ENCODE measurements at places on chromosomes 7 and 10.

- DNase-seq, result no peak
These were observed 445.2 kb downstream of the DNAJB6 start for GRCh38 chr7:157782041-157782440.

GRCh38 chr10:122561792-122562191 is 1.2 kb downstream of the DMBT1 start:
- peak; percentile 47 for DNase-seq

DNA sequence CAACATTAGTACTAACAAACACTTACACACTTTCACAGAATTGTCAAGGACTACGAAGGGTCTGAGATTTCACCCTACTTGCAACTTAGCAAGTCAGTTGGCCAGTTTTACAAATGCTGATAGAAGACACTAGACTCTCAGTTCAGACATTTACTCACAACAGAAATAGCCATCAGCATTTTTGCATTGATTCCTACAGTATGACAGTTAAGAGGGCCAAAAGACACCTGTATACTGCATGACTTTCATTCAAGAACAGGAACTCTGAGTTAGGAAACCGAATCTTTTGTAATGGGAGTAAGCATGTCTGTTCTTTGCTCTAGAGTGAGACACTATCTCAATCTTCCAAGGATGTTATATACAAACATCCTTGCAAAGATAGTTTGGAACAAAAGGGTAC is 40.9 kb downstream of the FAM204A start:
- no peak for DNase-seq

- peak; percentile 66 for DNase-seq
These were observed 395.9 kb downstream of the GRM8 start for GRCh38 chr7:126856691-126857291.

- peak; percentile 81 for DNase-seq
These were observed at the start of gene CELF2 for GRCh38 chr10:11017570-11018431. CELF2 (plus strand) TSS chr10:11017872; CDS start chr10:11018090, 218 bp downstream.

DNA sequence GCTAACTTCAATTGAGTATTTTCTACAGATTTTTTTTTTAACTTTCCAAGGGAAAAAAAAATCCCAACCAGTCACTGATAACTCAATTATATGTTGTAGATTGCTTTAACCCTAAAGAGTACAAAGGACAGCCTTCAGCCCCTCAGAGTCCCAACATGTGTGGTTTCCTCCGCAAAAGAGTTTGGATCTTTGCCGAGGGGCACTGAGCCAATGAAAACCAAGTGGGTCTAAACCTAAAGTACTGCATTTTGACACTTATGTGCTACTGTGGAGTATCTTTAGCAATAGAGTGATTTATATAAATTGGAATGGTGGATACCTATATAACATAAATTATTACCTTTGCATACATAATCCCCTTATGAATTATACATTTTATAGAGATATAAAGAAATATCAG is 91.5 kb downstream of the SEMA3D start:
- no peak for DNase-seq

DNA sequence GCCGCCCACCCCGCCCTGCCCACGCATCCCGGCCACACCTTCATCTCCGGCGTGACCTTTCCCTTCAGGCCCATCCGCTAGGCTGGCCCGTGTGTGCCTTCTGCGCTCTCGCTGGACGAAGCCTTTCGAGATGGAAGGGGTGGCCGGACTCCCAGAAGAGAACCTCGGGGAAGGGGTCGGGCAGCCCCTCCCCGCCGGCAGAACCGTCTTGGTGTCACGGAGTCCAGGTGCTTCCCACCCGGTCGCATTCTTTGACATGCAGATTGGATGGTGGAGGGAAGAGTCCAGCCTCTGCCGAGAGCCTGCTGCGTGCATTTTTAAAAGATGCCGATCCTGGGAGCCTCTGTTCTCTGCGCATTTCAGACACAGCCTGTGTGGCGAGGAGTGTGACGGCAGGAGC is 7.3 kb upstream of the ZNF853 start:
- DNase-seq, result no peak

DNA sequence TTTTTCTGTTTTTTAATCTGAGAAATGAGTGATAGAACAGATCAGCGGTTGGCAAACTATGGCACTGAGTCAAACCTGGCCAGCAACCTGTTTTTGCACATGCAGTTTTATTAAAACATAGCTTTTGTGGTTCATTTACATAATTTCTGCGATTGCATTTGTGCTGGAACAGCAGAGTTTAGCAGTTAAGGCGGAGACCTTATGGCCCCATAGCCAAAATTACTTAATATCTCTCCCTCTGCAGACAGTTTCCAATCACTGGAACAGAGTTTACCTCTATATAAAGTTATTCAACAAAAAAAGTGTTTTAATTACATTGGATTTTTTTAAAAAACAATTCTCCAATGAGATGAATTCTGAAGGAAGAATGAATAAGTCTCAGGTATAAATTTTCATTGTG is 212.1 kb downstream of the DGKB start:
- DNase-seq, result no peak

GRCh38 chr10:62691336-62691735 is 113.2 kb upstream of the ADO start:
- DNase-seq, result no peak

GRCh38 chr10:78339251-78339650 is 305.6 kb downstream of the RPS24 start:
- no peak for DNase-seq

DNA sequence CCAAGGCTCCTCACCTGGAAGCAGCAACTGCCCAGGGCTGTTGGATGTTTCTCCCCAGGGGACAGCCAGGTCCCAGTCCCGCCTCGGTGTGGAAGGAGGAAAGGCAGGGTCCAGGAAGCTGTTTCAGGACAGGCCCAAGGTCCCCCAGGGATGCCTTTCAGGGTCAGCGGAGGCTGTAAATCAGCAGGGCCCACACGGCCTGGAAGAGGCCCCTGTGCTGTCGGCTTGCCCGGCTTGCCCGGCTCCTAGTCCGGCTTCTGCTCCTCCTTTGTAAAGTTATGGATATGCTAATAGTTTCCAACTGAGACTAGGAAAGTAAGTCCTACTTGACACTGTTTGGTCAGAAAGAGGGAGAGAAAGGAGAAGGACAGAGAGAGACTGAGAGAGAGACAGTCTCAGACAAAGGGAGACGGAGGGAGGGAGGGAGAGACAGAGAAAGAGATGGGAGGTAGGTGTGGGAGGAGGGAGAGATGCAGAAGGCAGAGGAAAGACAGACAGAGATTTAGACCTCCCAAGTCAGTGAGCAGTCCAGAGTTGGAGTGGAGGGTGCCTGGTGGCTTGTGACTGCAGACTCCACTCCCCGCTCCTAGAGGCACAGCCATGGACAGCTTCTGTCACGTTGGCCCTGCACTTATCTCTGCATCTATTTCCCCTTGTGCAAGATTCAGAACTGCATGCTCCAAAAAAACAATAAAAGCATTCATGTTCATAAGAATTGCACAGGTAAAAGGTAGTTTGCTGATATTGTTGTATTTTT is 10.5 kb downstream of the IKZF1 start:
- no peak for DNase-seq

- DNase-seq, result no peak
These were observed 50.3 kb upstream of the CHST15 start for GRCh38 chr10:124143721-124144120.

DNA sequence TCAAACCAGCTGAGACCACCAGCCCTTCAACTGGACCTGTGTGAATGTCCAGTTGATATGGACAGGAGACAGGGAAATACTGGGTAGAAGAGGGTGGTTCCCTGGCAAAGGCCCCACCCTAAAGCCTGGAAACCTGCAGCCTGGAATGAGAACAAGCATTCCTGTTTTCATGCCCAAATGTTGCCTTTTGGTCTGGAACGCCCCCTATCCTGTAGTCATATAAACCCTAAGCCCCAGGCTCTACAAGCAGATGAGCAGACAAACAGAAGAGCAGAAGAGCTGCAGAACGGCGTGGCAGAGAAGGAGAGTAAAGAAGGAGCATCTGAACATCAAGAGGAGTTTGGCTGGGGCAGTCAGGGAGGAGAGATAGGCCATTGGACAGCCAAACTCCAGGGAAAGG is 38.4 kb downstream of the SYPL1 start:
- no peak for DNase-seq

DNA sequence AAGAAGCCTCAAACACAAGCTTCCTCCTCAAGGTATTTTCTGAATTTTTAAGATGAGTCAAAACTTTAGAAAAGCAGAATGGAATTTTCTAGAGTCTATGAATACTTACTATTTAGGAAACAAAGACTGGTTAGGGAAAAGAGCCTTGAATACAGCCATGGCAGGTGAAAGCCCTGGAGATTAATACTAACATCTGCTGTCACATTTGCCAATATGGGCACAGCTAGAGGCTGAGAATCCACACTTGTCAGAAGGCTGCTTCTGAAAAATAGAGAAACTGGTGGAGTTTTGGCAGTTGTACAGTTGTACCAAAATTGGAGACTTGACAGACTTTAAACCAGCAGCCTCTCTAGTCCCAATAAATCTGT is 24.3 kb upstream of the CNNM1 start:
- DNase-seq, result no peak

GRCh38 chr7:108016841-108017775 is 14.1 kb upstream of the LAMB1 start:
- no peak for DNase-seq

GRCh38 chr7:6440381-6440780 is 7.4 kb downstream of the DAGLB start:
- DNase-seq, result no peak

DNA sequence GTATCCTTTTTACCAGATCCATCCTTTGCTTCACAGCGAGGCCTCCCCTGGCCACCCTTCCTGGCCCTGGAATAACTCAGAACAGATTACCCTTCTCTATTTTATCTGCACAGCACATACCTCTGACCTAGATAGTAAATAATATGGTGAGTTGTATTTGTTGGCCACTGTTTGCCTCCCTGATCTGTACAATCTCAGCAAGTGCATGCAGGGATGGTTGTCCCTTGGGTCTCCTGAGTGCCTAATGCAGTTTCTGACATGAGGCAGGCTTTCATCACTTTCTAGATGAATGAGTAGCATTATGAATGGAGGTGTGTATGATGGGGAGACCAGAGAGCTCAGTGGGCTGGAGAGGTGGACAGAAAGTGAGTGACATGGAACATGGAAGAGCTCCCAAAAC is 525.1 kb upstream of the IGFBP3 start:
- DNase-seq, result no peak

GRCh38 chr10:122665946-122666345 is 33.7 kb downstream of the C10orf120 start:
- no peak for DNase-seq

DNA sequence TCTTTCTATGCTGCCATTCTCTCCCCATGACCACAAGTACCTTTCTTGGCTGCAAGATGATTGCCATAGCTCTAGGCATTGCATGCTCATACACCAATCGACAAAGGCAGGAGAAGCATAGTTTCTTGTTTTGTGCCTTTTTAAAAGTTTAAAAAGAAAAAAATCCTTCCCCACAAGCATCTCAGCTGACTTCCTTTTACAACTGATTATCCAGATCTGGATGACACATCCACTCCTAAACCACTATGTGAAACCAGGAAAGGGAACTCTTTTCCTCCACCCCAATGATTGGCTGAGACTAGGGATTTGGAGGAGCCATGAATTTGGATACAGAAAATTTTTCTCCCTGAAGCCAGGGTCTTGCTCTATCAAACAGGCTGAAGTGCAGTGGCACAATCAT is 14.5 kb upstream of the LRRC4 start:
- DNase-seq, result no peak

GRCh38 chr7:87518735-87519134 is 43.3 kb upstream of the ABCB4 start:
- no peak for DNase-seq

DNA sequence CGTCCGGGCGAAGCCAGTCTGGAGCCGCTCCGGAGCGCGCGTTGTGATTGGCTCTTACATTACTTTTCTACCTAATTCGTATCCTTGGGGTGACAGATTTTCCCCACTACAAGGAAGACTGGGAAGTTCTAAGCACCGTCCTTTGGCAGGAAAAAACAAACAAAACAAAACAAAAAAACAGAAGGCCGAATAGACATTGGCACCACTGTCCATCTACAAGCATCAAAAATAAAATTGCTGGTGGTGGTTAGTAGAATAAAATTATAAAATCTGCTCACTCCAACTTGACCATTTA is 651 bp upstream of the SKAP2 start:
- DNase-seq, result no peak

- no peak for DNase-seq
These were observed 37.8 kb downstream of the HHEX start for GRCh38 chr10:92727550-92727949.

- DNase-seq, result peak; percentile 19
These were observed 53.4 kb upstream of the CAMK2B start for GRCh38 chr7:44378744-44379143.

DNA sequence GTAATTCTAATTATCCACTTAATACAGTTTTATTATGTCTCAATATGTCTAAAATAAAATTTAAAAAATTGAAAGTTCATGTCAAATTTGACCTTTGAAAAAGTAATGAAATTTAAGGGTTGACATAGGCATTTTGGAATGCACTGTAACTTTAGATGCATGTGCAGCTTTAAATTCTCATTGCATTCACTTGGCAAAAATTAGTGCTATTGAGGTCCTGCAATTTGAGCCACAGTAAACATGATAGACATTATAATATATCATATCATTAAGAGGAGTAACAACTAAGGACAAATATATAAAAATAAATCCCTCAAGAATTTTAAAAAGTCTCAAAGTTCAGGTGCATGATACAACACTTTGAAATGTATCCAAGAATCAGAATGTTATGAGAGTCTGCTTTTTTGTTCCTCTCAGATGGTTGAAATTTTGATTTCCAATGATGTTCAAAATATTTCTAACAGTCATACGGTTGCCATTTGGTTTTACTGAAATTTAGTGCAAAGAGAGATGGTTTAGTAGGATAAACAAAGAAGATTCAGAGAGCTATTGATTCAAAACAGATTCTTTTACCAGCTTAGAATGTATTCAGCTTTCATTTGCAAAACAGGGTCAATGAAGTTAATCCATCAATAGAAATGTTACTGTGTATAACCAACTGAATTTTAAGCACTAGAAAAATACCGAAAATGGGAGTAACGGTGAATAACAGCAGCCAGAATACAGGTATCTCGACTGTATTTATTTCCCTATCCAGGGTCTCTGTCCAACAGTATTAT is 71.8 kb downstream of the SEMA3A start:
- DNase-seq, result no peak

- no peak for DNase-seq
These were observed 839.9 kb upstream of the LRRTM3 start for GRCh38 chr10:66085906-66086305.

GRCh38 chr10:122096705-122097104 is 107.7 kb downstream of the TACC2 start:
- no peak for DNase-seq

GRCh38 chr10:87925570-87925969 is 62.1 kb downstream of the PTEN start:
- no peak for DNase-seq

DNA sequence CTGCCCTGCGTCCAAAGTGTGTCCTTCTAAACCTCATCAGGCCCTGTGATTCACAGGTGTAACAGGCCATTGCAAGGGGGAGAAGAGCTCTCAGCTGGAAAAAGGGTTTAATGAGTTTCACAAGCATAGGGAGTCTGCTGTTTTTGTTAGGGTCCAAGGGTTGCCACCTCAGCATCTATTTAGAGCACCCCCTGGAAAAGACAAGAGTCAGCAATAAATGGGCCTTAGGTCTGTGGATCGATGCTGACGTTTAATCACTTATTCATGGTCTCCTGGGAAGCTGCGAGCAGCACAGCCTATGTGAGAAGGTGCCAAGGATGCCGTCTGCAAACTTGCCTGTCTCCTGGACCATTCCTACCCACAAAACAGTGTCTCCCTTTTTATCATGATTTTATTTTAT is 78.4 kb upstream of the BAIAP2L1 start:
- DNase-seq, result no peak

GRCh38 chr7:25832456-25832855 is 319.5 kb upstream of the NFE2L3 start:
- no peak for DNase-seq

- no peak for DNase-seq
These were observed 54.0 kb upstream of the ZMIZ1 start for GRCh38 chr10:79014796-79015195.

Measured in mesendoderm (in vitro differentiated cells).